NCI-H1417 treated with DMSO at 0.1 percent for 48 hours (cell line): ENCODE measurements at places on chromosomes 6 and 20.

GRCh38 chr6:46220352-46221221 is 49.8 kb upstream of the ENPP5 start:
- DNase-seq: no peak

- no peak for DNase-seq
Measured at GRCh38 chr6:148431413-148431812, 88.8 kb downstream of the SASH1 start.

- no peak for DNase-seq
Measured at GRCh38 chr6:31125586-31126363, 5.5 kb upstream of the CDSN start.

GRCh38 chr6:23728707-23729106 is 397.3 kb upstream of the NRSN1 start:
- no peak for DNase-seq

DNA sequence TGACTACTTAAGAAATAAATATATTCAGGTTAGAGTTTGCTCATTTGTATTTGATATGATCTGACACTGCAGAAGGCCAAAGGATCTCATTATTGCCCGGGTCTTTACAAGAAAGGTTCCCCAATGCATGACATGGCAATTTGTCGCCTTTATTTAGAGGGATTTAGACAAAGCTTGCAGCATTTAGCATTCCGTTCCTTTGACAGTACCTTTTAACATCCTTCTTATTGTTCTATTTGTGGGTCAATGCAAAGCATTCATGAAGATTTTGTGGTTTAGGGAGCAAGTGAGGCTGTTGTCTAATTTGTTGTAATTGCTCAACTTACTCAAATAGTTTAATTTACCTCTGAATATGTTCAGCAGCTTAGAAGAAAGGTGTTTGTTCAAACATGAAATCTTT is 230.8 kb upstream of the FLRT3 start:
- no peak for DNase-seq

GRCh38 chr6:45590696-45591184 is 213.0 kb upstream of the SUPT3H start:
- no peak for DNase-seq

- no peak for DNase-seq
Measured at GRCh38 chr20:46883892-46884291, 10.8 kb upstream of the EYA2 start.

GRCh38 chr20:50434653-50435396 is 75.4 kb upstream of the PTPN1 start:
- DNase-seq: no peak

- DNase-seq: no peak
Measured at GRCh38 chr6:155495011-155495768, 39.6 kb upstream of the NOX3 start.

- no peak for DNase-seq
Measured at GRCh38 chr6:136922685-136923006, 545 bp downstream of the SLC35D3 start.

DNA sequence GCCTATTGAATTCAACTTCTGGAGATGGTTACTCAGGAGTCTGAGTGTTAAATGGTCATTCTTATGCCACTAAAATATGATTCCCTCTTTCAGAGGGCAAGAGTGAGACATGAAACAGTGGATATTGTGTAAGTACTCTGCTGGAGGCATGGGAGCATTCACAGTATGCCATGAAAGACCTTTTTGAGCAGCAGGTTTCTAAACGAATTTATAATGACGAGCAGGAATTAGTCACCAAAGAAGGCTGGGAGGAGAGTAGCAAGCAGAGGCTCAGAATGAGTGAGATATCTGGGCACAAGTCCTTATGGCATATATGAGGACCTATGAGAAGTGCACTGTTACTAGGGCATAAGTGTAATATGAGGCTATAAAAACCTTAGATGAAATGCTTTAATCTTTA is 10.9 kb upstream of the MYB start:
- DNase-seq: no peak

- DNase-seq: no peak
Measured at GRCh38 chr20:50855498-50856474, 60.9 kb downstream of the BCAS4 start.

DNA sequence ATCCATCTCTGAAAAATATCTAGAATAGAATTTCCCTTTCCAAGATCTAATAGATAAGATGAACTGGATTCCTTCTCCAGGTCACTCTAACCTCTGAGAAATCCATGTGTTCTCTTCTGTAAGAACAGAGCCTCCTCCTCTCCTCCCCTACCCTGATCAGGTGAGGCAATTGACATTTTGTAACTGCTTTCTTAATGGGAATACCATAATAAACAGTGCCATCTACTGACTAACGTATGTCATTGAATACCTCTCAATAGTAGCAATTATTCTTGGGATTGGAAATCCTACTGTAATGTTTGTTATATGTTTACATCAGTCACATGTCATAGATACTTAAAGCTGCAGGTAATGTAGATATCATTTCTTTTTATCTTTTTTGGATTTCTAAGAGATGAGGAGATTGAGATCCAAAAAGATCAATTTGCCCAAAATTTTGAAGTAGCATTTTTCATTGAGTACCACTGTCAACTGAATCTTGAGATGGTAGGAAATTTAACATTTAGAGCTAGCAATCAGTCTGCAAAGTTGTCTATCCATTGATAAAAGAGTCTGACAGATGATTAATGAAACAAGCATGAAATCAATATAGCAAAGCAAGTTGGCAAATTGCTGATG is 365.8 kb upstream of the HSF2 start:
- peak; percentile 40 for DNase-seq

GRCh38 chr20:50804437-50805348 is 9.8 kb downstream of the BCAS4 start:
- DNase-seq: no peak

- DNase-seq: peak; percentile 20
Measured at GRCh38 chr6:37244430-37245310, 12.9 kb upstream of the TBC1D22B start.

- no peak for DNase-seq
Measured at GRCh38 chr20:2602046-2602735, 50.2 kb upstream of the NOP56 start.

DNA sequence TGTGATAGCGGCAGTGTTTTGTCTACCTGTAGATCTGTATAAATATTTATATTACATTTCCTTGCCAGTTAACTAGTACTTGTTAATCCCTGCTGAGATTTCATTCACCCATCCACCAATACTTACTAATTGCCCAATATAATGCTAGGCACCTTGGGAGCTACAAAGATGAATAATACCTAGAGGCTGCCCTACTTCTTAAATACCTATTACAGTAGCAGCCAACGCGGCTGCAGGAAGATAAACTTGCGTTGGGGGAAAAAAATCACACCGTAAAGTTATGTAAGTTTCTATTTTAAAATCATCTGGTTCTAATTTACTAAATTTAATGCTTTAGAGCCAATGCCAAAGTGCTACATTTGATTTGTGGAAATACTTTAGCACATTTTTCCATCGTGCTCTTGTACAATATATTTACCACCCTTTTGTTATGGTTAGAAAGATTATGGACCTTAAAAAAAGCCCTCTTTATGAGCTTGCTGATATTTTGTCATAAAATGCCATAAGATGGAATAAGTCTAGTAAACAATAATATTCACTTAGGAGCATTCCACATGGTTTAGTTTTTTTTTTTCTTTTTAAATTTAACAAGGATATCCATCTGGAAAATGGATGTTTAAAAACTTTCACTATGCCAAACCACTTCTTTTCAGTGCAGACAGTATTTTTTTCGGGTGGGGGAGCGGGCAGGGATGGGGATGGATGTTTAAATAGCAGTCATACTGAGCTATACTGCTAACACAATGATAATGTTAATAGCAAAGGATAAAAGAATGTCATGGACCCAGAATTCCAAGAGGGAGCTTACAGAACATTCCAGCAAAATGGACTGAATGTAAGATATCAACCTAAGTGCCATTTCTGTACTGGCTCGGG is 13.2 kb upstream of the NEDD9 start:
- no peak for DNase-seq
